ENCODE measurements at places on chromosomes 12 and 14.

DNA sequence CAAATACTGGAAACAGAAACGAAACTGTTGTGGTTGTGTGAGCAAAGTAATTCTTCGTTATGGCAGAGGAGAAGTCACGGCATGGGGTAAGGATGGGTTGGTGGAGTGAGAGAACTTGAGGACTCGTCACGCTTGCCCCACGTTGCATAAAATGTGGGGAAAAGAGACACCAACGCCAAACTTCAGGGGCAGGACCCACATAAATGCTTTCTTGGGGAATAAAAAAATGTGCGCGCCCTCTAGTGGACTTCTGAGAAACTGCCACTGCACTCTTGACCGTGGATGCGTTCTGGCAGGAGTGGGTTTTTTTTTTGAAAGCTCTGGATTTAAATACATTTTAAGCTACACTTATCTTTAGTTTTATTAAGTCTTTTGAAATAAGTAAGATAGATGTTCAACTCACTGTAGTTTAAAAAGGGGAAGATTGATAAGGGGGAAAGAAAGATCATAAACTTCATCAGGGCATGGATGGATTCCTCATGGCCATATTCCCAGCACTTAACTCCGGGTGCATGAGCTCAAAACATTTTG, 4.1 kb upstream of the IGF1 start:
- DNase-seq: peak; percentile 66

GRCh38 chr14:33717866-33718265, 233.0 kb downstream of the EGLN3 start:
- no peak for DNase-seq

DNA sequence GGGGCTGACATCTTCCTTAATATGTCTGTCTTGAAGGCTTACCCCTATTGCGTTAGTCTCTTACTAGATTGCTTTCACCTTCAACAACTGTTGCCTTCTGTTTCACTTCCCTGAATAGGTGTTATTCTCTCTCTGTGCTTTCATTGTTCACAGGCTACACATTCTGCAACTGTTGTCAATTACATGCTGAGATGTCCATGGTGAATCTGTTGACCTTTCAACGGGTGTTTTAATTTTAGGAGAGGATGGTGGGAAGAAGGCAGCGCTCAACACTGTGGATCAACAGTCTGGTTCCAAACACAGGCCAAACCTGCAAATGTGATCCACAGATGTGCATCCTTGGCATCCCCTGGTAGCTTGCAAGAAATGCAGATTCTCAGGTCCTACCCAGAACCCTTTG, 101.9 kb downstream of the DACT1 start:
- DNase-seq: no peak

GRCh38 chr12:12201274-12201758, 65.5 kb downstream of the LRP6 start:
- no peak for DNase-seq

DNA sequence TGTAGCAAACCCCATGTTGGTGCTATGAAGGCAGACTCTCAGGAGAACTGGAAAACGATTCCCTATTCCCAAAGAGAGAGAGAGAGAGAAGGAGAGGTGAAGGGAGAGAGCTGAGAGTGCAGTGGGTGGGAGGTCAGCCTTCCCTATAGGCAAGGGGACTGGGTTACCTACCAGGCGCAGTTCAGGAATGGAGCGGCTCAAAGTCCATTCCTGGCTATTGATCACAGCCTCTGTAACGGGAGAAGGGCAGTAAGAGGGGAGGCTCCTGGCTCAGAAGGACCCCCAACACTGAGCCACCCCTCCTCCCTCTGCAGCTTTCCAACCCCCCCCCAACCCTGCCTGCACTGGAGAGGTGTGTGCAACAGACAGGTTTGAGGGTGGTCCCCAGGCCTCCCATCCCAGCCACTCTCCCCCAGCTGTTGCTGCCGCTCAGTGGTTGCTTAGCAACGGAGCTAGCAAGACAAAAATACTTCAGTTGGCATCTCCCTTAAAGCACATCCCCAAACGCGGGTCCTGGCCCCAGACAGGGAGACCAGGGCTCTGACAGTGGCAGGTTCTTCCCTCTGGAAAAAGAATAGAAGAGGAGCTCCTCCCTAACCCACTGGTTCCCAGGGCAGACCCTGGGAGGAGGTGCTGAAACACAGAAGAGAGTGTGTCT, 3.2 kb downstream of the AGAP2 start:
- DNase-seq: no peak

DNA sequence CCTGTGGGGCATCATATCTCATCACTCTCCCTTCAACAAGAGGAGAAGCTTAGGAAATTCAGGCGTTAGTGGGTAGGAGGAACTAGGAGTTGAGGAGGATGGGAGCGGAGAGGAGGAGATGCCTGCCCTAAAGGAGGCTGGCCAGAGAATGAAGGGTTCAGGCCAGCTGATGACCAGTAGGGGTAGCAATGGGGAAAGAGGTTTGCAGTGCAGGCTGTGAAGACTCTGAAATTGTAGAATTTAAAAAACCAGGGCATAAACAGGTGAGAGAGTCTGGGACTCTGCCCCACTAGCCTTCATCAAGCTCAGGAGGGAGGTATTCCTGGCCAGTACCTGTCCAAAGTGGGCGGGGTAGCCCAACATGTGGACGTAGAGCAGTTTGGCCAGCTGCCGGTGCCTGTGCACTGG, 809 bp downstream of the AP1G2 start:
- DNase-seq: no peak

All from pons (tissue), 1 donor.